ENCODE measurements at places on chromosomes 11 and 22.

DNA sequence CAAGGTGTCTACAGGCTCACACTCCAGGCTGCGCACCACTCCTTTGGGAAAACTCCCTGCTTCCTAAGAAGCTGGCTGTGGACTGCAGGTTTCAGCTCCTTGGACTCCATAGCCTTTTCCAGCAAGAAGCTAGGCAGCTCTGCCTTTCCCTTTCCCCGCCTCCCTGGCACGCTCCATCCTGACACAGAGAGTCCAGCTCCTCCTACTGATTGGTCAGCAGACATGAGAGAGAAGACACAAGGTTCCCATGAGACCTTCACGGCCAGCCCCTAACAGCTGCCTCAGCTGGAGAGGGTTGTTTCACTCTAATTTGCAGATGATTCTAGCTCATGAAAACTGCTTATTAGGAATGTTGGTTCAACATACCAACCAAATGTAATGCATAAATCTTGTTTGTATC, 27.6 kb downstream of the TENM4 start:
- no peak for DNase-seq

- DNase-seq, result no peak
Observed at GRCh38 chr11:96026310-96026709, 102.4 kb upstream of the MTMR2 start.

DNA sequence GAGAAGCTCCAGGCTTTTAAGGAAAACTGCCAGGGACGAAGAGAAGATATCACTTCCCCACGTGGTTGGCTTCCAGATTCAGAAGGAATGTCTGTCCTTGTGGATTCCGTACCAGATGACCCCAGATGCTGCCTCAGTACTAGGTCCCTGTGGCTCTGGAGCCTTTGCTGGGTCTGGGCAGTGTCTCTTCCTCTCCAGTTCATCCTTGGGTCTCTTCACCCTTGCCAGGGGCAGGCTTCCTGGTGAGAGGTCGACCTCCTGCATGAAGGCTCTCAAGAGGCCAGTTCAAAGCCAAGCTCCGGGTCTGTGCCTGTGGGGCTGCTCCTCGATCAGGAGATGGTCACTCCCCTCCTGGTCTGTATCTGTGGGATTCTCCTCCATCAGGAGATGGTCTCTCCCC, 74.7 kb upstream of the B3GAT1 start:
- DNase-seq, result no peak

DNA sequence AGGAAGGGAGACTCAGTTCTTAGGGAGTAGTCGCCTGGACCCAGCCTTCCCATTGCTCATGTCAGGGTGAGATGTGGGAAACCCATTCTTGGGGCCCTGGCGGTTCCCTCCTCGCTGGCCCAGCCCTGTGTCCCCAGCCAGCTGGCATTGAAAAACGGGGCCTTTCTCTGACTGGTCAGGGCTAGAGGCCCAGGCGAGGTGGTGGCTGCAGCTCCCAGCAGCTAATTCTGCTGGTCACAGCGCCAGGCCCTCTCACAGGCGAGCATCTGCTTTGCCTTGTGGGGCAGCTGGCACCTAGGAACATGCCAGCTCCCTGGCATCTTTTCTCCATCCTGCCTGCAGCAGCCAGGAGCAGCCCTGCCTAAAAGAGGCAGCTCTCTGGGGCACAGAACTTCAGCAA, 20.1 kb downstream of the TSPAN18 start:
- no peak for DNase-seq

- no peak for DNase-seq
Observed at GRCh38 chr11:33362051-33362910, 105.1 kb downstream of the HIPK3 start.

DNA sequence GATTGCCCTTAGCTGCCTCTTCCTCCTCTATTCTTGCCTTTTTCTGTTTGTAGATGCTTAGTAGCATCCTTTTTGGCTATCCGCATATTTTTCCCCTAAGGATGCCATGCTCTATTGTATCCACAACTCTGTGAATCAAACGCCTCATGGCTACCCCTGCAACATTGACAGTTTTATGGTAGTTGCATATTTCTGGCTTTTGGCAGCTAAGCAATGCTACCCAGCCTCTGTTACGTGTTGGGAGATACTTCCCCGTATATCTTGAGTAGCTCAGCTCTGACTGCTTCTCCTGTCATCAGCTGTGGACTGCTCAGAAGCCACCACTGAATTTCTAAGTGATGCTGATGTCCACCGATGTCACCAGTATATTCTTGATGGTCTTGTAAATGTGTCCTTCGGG, 15.1 kb upstream of the SLC3A2 start:
- no peak for DNase-seq

DNA sequence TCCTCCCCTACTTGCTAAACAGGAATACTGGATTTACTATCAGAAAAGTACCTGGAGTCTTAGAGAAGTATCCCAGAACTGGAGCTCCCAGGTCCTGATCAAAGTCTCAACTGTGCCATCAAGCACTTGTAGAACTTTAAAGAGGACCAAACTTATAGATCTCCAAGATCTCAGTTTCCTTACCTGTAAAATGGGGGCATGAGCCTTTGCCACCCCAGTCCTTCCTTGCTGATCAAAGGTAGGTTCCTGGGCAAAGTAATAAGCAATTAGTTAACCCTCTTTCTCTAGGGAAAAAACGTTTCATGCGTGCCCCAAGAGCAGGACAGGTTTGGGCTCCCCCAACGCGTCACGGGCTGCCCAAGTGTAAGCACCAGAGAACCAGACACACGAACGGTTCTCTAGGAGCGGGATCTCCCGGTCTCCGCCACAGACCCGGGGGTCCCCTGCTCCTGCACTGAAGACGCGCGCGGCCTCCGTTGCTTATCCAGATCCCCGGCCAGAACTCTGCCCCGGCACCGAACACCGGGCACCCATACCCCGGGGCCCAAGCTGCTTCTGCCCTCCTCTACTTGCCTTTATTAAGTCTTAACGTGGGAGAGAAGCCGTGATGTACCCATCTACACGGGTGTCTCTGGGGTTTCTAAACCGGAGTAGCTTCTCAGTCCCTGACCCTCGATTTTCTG, 505 bp downstream of the ZNF214 start:
- no peak for DNase-seq

GRCh38 chr11:3382613-3383285, 3.8 kb upstream of the ZNF195 start:
- no peak for DNase-seq

Data from CD4-positive, alpha-beta T cell treated with Interferon gamma for 1 hour (primary cell).